ENCODE measurements at places on chromosomes 5 and 9. TPM values are rescaled to one million over a fixed set of nuclear protein-coding genes. Genes with fewer than 3 reads are reported as not detected.

HACD4 gene
- 6.4 TPM for total RNA-seq

DAP gene
- total RNA-seq: 65.4 TPM

GTF3C4 gene
- total RNA-seq: 14.4 TPM

DNA sequence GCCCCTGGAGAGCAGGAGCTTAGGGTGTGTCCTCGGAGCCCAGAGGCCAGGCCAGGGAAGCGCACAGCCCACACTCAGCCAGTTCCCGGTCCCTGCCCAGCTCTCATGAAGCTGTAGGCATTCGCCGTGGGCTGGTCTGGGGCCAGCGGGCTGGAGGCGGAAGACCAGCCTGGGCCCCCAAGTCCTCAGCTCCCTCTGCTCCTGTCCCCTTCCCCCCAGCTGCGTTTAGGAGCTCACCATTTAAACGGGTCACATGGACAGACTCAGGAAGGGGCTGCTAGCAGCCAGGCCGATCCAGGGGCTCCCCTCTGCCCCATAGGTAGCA lies 17.4 kb downstream of the DNLZ start:
- DNase-seq: no peak

FOXD4L3 gene
- total RNA-seq: not detected

GRCh38 chr9:76004526-76004925 lies 114.1 kb downstream of the PCSK5 start:
- DNase-seq: no peak
